ENCODE measurements at places on chromosomes 2 and 18.

- no peak for DNase-seq
Observed at GRCh38 chr2:218618102-218618860, 10.6 kb downstream of the PLCD4 start.

DNA sequence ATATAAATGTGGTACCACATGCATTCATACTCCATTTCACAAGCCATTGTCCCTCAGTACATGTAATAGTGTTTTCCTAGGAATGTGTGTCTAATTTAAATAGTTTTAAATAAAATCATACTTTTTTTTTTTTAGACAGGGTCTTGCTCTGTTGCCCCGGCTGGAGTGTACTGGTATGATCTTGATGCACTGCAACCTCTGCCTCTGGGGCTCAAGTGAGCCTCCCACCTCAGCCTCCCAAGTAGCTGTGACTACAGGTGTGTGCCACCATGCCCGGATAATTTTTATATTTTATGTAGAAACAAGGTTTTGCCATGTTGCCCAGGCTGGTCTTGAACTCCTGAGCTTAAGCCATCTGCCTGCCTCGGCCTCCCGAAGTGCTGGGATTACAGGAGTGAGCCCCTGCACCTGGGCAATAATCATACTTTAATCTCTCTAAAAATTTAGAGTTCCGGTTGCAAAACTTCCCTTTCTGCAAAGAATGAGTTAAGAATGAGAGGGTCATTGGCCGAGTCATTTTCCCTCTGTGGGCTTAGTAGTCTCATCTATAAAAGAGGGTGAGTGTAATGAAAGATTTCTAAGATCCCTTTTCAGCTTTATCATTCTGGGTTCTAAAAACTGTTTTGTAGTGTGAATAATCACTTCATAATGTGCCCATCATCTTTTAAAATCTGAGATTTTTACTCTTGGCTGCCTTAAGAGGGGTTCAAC, 116.0 kb upstream of the PELI1 start:
- no peak for DNase-seq

DNA sequence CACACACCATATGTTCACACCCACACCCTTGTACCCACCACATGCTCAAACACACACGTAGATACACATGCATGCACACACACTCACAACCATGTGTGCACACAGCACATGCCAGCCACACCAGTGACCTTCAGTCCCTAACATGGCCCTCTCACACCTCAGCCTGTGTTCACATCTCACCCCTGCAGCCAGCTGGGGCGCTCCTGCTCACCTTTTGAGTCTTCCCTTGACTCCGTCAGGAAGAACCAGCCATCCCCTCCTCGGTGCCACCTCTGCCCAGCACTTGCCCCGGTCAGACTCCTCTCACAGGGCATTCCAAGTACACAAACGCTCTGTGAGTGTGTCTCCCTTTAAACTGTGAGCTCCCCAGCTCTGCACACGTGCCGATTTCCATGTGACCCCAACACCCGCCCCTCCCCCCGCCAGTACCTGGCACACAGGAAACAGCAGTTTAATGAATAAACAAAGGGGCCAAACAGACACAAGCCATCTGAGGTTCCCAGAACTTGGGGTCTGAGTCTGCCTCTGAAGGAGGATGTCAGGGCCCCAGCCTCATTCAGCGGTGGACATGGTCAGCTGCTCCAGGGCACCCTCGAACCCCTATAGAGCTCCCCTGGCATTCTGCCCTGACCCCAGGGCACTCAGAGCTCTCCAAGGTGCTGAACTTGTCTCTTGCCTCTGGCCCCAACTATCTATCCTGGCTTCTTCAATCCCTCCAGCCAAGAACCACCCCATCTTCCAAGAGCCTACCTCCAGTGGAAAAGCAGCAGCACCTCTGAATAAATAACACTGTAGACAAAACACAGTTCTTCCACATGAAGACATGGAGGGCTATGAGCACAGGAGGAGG, 252.9 kb downstream of the ATAD2B start:
- DNase-seq = no peak

- DNase-seq = peak; percentile 71
Observed at GRCh38 chr2:23602116-23602515, 217.1 kb downstream of the KLHL29 start.

DNA sequence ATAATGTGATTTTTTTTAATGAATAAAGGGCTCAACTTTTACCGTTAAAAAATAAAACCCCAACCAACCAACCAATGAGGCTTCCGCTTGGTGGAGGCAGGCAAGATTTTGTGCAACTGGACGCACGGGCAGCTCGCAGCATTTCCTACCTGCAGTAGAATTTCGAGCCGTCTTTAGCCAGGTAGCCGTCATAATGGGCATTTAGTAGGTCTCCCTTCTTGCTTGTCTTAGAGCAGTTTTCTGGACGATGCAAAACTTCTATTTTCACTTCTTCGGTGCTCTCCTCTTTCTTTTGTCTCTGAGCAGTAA, 316 bp downstream of the FKBP7 start:
- peak; percentile 30 for DNase-seq
